Frontal cortex (tissue), 4 donors: ENCODE measurements at places on chromosomes 11 and 22. TPM values are rescaled to one million over a fixed set of nuclear protein-coding genes. Genes with fewer than 3 reads are reported as not detected.

DNA sequence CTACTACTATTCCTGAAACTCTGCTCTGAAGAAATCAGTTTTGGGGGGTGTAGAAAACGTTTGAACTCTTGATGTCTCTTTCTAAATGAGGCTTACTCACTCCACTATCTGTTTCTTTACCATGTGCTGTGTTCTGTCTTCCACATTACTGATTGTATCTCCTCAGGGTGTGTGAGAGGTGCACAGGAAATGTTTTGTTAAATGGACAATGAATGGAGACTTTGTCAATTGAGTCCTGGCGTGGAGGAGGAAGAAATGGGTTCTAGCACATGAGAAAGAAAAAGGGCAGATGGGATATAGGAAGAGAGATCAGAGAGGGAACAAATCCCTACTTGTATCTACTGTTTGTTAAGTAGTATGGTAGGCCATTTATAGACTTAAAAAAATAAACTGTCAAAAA is 577.1 kb upstream of the CCDC90B start:
- DNase-seq: no peak

DNA sequence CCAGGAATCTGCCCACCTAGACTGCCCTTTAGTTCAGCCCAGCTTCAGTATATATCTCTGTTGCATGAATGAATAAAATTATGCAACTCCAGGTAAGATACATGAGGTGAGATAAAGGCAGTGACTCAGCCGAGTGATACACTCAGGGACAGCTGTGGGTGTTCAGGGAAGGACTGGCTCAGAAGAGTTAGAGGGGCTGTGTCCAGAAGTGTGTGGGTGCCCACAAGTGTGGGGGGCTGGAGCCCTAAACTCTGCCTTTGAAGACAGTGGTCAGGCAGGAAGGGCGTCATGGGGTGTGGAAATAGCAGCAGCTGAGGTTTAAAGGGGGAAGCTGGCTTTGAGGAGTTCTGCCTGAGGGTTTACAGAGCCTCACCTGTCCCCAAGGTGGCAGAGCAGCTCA is 8.3 kb downstream of the FTH1 start:
- DNase-seq: no peak

DNA sequence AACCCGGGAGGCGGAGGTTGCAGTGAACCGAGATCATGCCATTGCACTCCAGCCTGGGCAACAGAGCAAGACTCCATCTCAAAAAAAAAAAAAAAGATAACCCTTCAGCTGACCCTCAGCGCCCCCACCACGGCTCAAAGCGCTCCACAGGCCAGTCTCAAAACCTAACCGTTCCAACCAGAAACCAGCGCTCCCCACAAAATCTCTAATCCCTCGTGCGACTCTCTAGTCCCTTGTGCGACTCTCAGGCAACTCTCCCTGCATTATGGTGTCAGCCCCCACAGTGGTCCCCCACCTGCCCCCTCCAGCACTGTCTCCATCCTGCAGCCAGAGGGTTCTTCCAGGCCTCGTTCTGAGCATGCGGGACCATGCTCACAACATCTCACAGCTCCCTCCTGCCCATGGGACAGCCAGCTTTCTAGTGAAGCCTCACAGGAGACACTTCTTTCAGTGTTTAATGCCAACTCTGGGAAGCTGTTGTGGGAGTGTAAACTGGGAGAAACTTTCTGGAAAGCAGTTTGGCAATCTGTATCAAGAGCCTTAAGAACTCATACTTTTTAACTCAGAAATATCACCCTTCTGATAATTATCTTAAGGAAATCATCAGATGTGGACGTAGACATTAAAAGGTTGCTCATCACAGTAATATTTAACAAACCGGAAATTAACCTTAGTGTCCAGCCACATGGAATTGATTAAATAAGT is 4.2 kb upstream of the RASGRP2 start:
- DNase-seq: no peak

Gene NFRKB
- total RNA-seq: 17.5 TPM

- DNase-seq: peak; percentile 83
These were observed 1.4 kb upstream of the TNNI2 start for GRCh38 chr11:1837171-1838076.

DNA sequence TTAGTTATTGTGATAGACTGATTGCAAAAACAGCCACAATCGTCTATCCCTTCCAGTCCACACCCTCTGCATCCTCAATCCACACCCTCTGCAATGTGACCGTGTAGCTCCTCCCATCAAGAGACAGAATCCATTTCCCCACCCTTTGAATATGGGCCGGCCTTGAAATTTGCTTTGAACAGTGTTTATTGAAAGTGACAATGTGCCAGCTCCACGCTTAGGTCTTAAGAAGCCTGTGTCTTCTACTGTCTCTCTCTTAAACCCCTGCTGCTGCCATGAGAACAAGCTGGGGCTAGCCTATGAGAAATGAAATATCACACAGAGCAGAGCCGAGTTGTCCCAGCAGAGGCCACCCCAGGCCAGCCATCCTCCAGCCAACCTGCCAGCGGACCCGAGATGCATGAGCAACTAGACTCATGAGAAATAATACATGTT is 22.3 kb upstream of the MICAL2 start:
- peak; percentile 28 for DNase-seq

GRCh38 chr22:20591295-20591645 is 83.9 kb downstream of the MED15 start:
- DNase-seq: no peak

- no peak for DNase-seq
These were observed 970.5 kb upstream of the CCDC90B start for GRCh38 chr11:84256618-84257017.

DNA sequence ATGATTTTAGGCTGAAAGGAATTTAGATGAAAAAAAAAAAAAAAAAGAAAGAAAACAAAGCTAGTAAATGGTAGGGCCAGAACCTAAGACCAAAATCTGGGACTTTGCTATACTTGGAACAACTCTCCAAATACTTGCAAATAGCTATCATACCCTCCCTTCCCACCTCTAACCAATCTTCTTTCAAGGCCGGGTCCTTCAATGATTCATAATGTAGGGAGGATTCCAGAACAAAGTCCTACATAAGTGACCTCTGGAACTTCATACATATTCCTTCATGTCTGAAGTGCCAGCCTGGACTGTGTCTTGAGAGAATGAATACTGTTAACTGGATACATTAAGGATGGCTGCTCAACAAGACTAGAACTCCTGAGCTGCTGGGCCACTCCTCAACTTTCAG is 9.9 kb downstream of the STK33 start:
- DNase-seq: no peak

GRCh38 chr11:38683484-38683883 is 2085.4 kb upstream of the RAG2 start:
- DNase-seq: no peak

- DNase-seq: no peak
These were observed 30.6 kb downstream of the FAR1 start for GRCh38 chr11:13699041-13699440.

Gene HBG1
- total RNA-seq: 2.0 TPM

Gene SPTBN2
- 170 TPM for total RNA-seq

Gene RAPSN
- not detected for total RNA-seq

DNA sequence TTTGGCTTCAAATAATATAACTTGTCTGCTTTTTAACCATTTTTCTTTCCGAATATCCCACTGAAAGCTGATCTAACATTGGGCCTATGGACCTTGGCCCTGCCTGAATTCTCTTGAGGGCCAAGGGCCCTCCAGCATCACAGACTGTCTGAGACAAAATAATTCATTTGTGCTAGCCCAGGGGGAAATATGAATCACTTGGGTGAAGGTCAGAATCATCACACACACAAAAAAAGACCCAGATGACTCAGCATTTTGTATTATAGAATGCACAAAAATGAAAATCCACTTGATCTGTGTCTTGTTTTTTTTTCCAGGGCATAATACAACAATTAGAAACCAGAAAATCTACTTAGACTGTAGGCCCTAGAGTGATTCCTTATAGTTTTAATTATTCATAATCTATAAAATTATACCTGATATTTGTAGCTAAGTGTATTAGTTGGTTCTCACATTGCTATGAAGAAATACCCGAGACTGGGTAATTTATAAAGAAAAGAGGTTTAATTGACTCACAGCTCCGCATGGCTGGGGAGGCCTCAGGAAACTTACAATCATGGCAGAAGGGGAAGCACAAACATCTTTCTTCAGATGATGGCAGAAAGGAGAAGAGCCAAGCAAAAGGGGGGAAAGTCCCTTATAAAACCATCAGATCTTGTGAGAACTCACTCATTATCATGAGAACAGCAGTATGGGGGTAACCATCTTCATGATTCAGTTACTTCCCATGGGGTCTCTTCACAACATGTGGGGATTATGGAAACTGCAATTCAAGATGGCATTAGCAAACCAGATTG is 15.6 kb upstream of the RDX start:
- DNase-seq: no peak

- DNase-seq: no peak
These were observed 58.2 kb downstream of the SMIM38 start for GRCh38 chr11:69213964-69214363.

- no peak for DNase-seq
These were observed 53.7 kb downstream of the GALNT18 start for GRCh38 chr11:11567936-11568650.

DNA sequence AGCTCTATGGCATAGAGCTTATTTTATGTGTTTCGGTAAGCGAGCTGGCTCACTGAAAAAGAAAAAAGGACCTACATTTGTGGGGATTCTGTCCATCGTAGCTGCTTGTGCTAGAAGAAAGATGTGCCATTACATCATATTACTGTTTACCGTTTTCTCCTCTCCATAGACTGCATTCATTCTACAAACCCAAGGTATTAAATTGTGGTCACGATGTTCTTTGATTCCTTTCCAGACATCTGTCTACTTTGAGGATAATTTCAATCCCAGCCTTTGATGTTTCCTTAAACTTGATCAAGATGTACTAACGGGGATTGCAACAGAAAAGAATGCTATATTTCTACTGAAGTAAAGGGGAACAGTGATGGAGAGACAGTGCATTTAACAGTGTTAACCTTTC is 5.5 kb upstream of the OR52N1 start:
- DNase-seq: no peak

- DNase-seq: no peak
These were observed 1.3 kb upstream of the ZNF70 start for GRCh38 chr22:23752090-23752691.

- no peak for DNase-seq
These were observed 77.5 kb downstream of the AMOTL1 start for GRCh38 chr11:94845622-94846021.

DNA sequence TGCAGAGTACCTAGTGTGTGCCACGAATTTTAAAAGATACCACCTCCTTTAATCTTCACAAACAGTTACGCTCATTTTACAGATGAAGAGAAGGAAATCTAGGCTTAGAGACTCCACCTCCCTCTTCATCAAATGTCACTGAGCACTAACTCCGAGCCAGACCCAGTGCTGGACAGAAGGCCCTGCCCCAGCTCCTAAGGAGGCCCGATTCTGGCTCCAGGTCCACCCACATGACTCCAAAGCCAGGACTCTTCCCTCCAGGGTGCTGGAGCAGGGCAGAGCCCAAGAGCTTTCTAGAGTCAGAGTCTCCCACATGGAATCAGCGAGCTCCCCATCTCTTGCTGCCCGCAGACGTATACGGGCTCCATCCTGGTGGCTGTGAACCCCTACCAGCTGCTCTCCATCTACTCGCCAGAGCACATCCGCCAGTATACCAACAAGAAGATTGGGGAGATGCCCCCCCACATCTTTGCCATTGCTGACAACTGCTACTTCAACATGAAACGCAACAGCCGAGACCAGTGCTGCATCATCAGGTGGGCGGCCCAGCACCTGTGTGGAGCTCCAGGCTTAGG is 27.6 kb downstream of the MYO7A start:
- no peak for DNase-seq

Gene YAP1
- total RNA-seq: 11.0 TPM

Gene MRGPRX4
- total RNA-seq: not detected
